ENCODE measurements at places on chromosomes 4 and X.

DNA sequence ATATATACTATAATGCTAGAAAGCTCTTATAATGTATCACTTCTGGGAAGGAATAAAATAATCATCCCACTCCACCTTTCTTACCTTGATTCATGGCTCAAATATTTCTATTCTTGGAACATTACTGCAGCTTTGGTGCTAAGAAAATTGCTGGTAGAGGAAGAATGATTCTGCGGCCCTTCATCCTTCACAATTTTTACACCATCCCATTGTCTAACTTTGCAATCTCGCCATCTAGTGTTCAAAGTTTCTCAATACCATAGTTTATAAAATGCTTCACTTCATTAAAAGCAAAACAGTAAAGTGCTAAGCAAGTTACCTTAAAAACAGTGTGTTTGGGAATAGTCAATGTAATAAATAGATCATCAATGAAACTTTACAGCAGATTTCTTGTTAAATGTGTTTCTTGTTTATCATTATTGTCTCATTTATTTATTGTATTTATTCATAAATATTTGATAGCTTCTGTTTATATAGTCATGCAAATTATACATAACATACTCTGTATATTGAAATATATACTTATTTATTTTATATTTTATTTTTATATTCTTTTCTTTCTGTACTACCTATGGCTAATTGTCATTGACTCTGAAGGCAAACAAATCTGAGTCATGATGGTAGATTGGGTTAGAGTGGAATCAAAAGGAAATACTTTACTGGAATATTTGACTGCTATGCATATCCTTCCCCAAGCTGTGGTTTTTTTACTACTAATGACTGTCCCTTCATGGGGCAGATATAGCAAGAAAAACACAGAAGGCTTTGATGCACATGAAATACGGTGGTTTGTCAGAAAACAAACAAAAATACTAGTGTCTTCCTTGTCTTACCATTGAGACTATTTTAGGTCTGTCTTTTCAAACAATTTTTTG, 390.7 kb downstream of the MAPK10 start:
- no peak for DNase-seq

DNA sequence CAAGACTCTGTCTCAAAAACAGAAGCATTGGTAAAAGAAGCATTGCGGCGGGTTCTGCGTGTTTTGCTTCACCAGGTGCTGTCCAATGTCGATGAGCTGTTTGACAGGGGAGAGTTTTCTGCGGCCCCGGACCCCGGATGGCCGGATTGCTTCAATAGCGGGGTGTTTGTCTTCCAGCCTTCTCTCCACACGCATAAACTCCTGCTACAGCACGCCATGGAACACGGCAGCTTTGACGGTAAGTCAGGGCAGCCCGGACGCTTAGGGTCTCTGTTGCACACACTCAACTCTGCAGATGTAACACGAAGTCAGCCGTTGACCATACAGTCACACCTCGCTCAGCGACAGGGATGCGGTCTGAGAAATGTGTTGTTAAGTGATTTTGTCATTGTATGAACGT, 26.2 kb downstream of the GYG2 start:
- no peak for DNase-seq

DNA sequence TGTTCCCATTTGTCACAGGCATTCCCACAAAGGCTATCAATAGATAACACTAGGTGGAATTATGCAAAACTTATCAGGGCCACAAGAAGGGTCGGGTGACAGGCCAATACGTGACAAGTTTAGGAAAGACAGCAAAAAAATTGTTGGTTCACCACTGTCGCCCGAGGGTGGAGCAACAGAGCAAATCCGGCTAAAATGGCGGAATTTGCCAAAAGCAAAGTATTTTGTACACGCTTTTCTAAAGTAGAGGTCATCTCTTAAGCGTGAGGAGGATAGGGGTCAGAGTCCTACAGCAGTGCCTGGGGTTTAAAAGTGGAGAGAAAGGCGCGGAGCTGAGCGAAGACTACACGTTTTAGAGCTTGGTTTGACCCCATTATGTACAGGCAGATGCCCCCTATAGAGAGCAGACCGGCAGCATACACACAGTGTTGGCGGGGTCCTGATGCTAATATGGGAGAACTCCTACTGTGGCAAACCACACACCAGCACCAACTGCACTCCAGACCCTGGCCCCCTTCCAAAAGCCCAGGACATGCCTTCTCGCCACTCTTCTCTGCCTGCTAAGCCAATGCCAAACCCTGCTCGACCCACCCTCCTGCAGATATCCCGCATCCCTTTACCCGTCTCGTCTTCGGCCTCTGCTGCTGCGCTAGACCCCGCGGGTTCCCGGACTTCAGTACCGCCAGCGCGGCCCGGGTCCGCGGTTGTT, 733 bp downstream of the CCNA2 start:
- DNase-seq = peak; percentile 28

GRCh38 chr4:184265546-184266351, 48.1 kb upstream of the ENPP6 start:
- DNase-seq = no peak

DNA sequence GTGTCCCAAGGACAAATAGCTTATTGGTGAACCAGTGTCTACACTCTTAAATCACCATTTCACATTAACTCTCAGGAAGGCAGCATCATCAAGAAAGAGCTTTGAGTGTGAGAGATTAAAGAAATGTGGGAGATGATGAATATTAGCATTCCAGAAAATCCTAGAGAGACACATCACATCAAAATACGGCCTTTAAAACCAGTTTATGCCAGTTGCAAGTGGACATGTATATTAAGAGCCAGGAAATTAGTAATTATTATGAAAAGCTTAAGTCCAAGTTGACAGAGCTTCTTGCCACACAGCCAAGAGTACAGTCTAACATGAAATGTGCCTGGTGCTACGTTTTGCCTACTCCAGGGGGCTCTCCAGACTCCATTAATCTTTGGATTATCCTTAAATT, 503.0 kb upstream of the BOD1L1 start:
- DNase-seq = no peak

GRCh38 chr4:152613351-152613750, 66.4 kb downstream of the TMEM154 start:
- DNase-seq = no peak

DNA sequence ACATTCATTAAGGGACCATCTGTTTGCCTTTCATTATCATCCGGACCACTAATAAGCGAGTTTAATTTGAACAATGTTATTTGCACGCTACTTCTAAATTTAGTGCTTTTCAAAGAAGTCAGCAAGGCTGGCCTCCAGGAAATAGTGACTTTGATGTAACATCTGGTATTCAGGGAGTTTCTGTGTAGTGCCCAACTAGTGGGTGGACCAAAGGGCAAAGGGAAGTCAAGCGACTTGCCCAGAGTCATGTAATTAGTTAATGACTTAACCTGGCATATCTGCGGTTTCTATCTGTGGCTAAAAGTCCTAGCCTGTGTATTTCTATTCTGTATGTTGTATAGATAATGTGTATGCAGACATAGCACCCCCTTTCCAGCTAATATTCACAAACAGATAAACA, 56.3 kb upstream of the LCORL start:
- no peak for DNase-seq

GRCh38 chr4:124396333-124396732, 316.2 kb downstream of the ANKRD50 start:
- no peak for DNase-seq

- no peak for DNase-seq
Observed at GRCh38 chr4:48350871-48351270, 9.5 kb downstream of the SLAIN2 start.

- DNase-seq = no peak
Observed at GRCh38 chr4:182493377-182493776, 250.2 kb downstream of the TENM3 start.

DNA sequence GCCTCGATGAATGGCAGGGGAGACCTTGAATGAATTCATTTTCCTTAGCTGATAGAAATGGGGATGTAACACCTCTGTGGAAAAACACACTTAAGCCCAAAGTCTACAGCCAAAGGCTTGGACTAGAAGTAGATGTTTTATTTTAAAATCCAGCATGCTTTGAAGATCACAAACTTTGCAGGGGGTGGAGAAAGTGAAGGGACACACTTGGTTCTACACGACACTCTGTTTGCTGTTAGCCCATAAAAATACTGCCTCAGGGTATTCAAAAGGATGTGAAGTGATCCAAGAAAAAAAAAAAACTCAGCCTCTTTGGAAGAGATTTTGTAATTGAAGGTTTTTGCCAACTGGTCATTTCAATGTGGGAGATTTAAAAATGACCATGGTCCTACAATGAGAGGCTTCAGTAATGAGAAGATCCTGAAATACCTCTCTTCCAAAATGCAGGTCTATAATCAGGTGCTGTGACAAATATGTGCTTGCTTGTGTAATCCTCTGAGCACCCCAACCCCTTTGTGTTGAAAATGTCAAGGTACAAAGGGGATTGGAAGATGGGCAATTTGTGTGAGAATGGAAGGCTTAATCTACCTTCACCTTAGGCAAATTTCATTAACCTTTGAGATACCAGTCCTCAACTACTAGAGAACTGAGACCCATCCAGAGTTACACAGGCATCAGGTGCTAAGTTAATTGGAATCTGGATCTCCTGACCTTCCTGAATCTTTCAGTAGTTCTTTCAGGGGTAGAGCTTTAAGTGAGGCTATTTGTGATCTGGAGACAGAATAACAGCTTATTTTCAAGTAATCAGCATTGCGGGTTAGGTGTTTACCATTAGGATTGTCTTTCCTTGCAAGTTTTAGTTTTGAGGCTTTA, 82.5 kb downstream of the HS6ST2 start:
- no peak for DNase-seq

DNA sequence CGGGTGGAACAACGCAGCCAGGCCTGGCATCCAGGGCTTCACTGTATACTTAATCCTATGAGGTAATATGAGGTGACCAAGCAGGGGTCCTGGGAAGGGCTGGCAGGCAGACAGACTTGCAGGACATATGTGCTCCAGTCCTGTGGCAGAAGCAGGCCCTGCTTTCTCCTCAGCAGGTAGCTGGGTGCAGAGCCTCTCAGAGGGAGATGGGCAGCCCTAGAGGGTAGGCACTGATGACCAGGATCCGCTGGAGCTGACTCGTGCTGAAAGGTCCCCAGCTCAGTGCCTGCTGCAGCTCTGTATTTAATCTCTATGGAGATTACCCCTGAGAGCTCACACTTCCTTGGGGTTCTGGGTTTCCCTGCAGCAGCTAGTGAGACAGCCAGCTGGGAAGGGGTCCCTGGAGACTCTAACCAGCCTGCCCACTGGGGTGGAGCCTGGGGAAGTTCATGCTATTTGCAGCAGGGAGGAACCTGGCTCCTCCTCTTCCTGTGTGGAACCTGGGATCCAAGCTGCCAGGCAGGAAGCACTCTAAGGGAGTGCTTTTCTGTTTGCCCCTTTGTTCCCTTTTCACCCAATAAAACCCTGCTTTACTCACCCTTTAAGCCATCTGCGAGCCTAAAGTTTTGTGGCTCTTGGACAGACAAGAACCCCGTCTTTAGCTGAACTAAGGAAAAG, 339.2 kb downstream of the DCAF12L2 start:
- DNase-seq = no peak

DNA sequence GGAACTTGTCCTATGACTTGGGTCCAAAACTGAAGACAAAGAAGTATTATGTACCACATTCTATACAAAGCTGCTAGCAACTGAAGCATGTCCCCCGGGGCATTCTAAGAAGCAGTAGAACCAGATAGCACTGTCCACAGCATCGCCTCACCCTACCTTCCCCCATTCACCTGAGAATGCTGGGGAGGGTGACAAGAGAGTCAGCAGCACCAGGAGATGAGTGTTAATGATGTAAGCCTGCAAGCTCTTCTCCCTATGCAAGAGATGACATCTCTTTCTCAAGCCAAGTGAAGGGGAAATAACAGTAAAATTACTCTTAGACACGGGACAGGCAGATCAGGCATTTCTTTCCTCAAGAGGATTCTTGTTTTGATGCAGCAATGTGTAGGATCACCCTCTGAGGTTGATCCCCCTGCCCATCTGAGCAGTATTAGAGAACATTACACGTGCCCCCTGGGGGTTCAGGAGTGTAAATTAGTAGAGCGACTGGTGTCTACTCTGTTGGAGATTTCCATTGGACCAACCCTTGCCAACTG, 13.9 kb upstream of the TLR1 start:
- DNase-seq = no peak

DNA sequence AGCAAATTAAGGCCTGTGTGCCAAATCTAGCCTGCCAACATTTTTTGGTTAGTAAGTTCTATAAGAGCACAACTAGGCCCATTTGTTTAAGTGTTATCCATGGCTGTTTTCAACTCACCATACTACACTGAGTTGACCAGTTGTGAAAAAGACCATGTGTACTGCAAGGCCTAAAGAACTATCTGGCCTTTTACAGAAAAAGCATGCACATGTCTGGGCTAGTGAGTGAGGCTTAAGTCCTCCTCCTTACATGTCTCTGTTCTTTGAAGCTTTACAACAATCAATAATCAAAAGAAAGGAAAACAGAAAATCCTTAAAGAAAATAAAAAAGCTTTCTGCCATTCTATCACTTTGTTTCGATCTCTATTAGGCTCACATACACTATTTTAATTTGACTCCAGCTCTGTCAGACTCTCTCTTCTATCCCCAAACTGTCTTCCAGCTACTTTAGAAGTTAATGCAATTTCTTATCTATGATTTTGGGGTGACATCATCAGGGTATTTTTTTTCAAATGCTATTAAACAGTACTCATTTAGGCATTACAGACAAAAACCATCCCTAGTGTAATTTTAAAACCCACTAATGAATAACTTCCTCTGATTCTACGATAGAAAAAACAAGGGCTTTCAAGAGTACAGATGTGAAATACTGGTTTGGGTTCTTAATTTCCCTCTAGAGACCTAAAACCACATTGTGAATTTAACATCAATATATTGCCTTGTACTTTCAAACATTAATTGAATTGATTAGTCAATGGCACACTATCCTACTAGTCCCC, 161.8 kb downstream of the MAB21L2 start:
- no peak for DNase-seq

DNA sequence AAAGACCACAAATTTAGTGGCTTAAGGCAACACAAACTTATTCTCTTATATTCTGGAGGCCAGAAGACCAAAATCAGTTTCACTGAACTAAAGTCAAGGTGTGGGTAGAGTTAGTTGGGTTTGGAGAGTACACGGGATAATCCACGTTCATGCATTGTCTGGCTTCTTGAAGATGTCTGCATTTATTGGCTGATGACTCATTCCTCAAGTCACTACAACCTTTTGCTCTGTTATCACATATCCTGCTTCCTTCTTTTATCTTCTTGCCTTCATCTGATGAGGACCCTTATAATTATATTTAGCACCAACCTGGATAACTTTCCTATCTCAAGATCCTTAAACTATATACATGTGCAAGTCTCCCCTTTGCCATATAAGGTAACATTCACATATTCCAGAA, 590.0 kb downstream of the FSTL5 start:
- no peak for DNase-seq

- DNase-seq = no peak
Observed at GRCh38 chr4:13162886-13163285, 321.3 kb downstream of the RAB28 start.

DNA sequence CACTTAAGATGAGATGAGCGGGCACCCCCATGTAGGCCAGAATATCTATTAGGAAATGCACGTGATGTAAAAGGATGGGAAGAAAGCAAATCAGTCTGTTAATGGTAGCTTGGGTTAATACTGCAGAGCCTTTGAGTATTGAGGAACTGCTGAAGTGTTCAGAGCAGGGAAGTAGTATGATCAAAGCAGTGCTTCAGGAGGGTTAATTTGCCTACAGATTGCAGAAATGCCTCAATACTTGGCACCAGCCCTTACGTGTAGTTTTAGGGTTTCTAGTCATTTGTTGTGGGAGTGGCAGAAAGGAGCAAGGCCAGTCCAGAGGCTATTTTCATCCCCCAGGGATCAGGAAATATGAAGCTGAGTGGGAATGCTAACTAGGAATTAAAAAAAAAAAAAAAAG, 19.7 kb downstream of the ZFX start:
- DNase-seq = no peak
